ENCODE measurements at places on chromosomes 11 and 22.

DNA sequence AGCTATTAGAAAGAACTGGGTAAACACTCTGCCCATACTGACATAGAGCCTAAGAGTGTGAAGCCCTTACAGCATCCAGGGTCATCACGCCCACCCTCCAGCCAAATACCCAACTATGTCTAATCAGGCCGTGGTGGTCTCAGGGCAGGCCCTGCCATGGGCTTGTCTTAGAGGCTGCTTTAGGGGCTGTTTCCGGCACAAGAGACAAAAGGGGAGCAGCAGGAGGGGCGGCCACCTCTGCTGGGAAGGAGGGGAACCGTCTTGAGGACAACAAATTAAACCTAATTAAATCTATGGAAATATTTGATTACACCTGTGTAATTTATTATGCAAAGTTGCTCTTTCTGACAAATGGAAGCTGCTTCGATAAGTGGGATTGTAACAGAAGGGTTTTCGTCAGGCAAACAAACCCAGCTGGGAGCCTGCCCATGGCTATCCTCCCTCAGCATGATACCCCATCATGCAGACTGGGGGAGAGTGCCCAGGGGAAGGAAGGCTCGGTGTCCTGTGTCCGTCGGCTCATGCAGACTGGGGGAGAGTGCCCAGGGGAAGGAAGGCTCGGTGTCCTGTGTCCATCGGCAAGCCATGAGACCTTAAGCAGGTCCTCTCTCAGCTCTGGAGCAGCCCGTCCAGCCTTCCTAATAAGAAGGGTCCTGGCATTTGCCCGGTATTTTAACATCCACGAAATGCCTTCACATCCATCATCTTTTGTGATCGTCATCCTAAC lies 163.6 kb upstream of the B3GAT1 start:
- DNase-seq, result no peak

DNA sequence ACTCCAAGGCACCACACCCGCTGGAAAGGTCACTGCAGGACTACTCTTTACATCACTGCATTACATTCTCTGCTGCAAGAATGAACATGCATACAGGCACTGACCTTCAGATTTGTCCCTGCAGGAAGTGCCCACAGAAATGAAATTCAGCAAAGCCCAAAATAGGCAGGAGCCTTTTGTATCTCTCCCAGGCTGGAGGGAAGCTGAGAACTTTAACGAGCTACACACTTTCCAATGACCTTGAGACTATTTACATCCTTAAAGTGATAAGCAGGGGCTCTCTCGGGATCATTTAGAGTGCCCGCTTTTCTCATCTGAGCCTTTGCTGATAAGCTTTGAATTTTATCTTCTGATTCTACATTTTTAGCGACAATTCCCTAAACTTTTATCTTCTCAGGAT lies 12.5 kb downstream of the FEZ1 start:
- DNase-seq, result no peak

DNA sequence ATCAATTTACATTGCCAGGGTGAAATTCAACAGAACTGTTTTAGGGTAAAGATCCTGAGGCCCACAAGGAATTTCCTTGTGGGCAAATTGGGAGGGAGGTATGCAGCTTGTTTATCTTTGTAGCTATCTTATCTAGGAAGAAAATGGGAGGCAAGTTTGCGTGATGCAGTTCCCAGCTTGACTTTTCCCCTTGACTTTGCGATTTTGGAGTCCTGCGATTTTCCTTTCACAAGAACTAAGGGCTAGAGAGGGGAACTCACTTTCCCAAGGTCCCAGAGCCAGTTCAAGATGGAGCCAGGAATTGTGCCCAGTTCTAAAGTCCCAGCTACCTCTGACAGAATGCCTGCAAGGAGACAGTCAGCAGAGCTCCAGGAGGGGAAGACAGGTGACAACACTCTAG lies 30.7 kb downstream of the RIBC2 start:
- DNase-seq, result no peak

GRCh38 chr11:120714438-120714837 lies 202.9 kb downstream of the GRIK4 start:
- DNase-seq, result no peak

DNA sequence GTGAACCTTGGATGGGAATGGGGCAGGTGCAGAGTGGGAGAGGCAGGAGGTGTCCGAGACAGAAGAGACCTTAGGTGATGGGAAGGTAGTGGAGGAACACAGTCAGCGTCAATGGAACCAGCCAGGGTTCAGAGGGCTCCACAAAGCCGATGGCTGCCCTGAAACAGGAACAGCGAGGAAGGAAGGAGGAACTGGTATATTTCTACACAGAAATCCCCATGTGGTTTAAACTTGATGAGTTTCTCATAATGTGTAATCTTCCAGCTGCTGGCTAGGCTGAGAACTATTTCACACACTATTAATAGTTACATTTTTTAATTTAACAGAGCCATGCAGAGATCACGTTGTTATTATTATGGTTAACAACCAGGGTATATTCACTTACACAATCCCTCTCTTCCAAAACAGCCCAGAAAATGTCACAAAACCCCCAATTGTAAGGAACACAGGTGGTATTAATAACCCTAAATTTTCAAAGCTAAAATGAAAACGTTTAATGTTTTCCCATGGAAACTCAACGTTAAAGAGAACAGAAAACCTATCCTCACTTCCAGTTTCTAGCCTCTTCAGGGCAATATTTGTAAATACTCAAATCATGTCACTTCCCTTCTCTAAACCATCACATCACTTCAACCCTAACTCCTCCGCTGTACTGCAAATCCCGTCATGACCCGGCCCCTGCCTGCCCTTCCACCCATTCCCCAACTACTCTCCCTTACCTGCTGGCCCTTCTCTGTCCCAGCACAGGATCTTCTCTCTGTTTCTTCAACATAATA lies 74.5 kb upstream of the ARFGAP3 start:
- no peak for DNase-seq

GRCh38 chr11:363948-364761 lies 5.1 kb upstream of the B4GALNT4 start:
- peak; percentile 25 for DNase-seq

GRCh38 chr11:57776577-57777210 lies 15.1 kb downstream of the CTNND1 start:
- no peak for DNase-seq
